HFF-Myc (cell line): ENCODE measurements at places on chromosomes 2 and 18.

- no peak for DNase-seq
These were observed 59.5 kb downstream of the DIPK1C start for GRCh38 chr18:74397572-74397971.

DNA sequence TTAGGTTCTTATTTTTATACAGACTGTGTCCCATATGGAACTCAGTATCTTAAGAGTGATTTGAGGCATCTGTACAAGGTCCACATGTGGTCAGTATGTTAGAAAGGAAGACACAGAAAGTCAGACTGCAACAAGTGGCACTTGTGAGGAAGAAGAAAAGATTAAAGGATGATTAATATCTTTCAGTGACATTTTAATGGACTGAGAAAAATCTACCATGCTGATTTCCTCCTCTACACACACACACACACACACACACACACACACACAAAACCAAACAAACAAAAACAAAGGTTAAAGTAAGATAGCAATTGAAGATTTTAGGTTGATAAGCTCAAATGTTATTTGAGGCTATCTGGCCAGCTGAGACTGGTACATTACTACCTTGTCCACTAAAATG, 94.5 kb upstream of the CHRNA1 start:
- DNase-seq, result no peak

DNA sequence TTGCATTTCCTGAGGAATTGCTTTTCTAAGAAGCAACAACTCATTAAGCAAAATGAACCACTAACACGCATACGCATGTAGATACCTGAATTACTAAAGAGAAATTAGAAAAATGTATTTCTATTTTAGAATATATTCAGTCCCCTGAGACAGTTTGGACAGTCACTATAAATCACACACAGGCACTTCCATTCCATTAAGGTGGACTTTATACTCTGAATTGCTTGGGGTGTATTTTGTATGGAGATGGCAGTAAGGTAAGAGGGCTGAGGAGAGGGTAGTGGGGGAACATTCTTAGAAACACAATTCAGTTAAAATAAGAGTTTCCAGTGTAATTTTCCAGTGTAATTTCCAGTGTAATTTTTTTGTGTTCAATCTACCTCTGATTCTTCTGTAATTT, 1.8 kb downstream of the CCDC141 start:
- no peak for DNase-seq

DNA sequence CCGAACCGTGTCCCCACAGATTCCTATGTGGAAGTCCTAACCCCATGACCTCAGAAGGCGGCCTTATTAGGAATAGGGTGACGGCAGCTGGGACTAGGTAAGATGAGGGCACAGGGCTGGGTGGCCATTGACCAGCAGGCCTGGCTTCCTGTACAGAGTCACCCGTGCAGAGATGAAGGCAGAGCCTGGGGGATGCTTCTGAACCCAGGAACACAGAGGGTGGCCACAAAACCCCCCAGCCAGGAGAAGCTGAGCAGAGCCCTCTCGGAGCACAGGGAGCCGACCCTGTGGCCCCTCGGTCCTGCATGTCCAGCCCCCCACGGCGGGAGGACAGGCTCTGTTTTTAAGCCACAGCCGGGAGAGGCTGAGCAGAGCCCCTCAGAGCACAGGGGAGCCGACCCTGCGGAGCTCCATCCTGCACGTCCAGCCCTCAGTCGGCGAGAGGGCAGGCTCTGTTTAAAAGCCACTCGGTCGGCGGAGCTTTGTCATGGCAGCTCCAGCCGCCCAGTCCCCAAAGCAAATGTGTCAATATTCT, 2.7 kb downstream of the PDCD1 start:
- no peak for DNase-seq

GRCh38 chr18:33928231-33928630, 296.5 kb downstream of the NOL4 start:
- no peak for DNase-seq

- DNase-seq, result peak; percentile 44
These were observed 36.5 kb downstream of the SEMA4F start for GRCh38 chr2:74690571-74690970.

DNA sequence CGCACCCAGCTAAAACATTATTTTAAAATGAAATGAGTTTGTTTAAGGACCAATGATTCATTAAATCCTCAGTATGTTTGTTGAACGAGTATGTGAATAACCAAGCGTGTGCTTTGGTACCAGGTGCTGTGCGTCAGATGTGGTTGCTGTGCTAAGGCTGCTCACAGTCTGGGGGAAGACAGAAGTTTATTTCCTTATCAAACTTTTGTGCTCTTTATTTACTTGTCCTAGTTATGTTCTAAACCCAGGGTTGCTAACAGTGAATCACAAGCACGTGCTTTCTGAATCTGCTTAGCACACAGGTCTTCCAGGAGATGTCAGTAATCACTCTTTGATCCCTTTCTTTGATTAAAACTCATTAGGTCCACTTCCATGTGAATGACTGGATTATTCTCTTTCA, 37.0 kb downstream of the RAPGEF4 start:
- DNase-seq, result no peak

- DNase-seq, result no peak
These were observed 189.9 kb downstream of the SLC4A10 start for GRCh38 chr2:161814008-161814660.

GRCh38 chr2:79573895-79574674, 61.2 kb downstream of the CTNNA2 start:
- no peak for DNase-seq

- no peak for DNase-seq
These were observed 1.2 kb downstream of the KCNF1 start for GRCh38 chr2:10912796-10913455.

DNA sequence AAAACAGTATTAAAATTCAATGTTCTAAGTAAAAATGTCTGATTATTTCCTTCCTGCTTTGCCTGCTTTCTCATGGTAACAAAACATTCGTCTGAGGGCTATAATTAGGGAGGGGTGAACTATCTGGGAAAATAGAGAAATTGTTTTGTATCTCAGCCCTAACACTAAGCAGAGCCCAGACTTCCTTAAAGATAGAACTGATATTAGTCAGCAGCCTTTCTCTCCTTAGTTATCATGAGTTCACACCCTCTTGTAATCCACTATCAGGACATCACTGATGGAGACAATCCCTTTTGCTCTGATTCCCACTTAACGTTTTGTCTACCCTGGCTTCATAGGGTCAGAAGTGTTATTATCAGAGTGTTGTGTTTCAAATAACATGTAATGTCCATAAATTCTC, 701.1 kb upstream of the ZEB2 start:
- DNase-seq, result no peak

GRCh38 chr2:238242731-238243495, 3.1 kb upstream of the HES6 start:
- no peak for DNase-seq

GRCh38 chr18:37554399-37554787, 11.2 kb downstream of the CELF4 start:
- DNase-seq, result no peak

DNA sequence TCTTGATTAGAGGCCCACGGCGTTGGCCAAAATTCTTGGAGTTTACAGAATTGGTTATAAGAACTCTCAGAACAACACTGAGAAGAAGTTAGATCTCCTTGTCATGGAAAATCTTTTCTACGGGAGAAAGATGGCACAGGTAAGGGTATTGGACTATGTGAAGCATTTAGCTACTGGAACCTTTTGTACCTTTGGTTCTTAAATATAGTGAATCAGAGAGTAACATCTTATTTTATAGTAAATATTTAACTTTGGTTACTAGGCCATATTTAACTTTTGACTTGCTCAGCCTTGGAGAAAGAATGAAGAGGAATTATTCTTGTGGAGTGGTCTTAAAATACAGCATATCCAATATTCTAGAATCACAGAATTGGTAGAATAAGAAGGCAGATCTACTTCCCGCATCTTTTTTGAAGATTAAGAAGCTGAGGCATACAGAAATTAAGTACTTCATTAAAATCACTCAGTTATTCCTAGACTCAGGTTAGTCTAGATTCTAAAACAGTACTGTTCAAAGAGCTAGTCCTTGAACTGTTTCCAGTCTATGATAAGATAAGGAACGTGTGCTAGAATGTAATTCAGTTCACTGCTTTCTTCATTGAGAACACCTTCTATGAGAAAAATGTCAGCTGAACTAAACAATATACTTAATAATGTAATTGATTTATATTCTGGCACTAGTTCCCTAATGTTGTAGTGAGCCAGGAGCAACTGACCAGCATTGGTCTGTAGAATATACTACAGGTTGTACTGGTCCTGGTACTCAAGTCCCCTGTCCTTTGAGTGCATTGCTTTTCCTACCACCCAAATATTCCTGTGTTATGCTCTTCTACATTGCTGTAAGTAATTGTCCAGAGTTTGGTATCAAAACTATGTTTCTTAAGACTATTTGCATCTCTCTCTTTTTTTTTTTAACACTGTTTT, 53.7 kb upstream of the PTH2R start:
- DNase-seq, result no peak

DNA sequence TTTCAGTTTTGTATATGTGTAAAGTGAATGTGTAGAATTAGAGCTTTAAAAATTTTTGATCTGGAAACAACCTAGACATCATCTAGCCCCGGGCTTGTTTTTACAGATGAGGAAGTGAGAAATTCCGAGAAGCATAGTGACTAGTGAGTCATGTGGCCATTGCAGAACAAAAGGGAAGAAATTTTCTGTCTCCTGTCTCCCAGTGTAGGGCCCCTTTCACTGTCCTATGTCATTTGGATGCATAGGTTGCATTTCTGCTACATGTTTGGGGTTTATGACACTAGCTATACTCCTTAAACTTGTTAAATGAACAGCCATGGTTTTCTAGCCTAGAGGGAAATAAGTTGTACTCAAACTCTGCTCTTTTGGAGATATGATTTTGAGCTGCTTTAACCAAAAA, 84.6 kb downstream of the PLCL1 start:
- DNase-seq, result no peak

GRCh38 chr2:27441958-27442919, at the start of gene KRTCAP3:
KRTCAP3 (plus strand) TSS chr2:27442381; CDS start chr2:27442413, 32 bp downstream.
- DNase-seq, result no peak

GRCh38 chr18:42657551-42657950, 457.9 kb downstream of the RIT2 start:
- no peak for DNase-seq

- no peak for DNase-seq
These were observed 13.6 kb upstream of the RBM43 start for GRCh38 chr2:151275291-151275690.

DNA sequence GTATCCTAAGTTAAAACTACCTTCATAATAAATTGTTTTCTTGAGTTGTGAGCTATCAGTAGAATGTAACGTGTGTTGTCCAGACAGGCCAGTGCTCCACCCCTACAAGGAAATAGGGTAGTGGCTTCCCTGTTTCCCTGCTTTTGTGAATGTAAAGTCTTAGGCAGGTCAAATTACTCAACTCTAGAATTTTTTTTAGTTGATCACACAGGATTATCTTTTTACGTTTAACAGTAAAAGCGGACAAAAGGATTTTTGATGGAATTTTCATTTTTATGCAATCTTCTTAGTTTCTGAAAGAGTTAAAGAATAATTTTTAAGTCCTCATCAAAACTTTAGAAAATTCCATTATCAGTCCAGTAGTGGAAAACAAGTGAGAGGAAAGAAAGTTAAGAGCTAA, 38.2 kb downstream of the GPD2 start:
- no peak for DNase-seq

DNA sequence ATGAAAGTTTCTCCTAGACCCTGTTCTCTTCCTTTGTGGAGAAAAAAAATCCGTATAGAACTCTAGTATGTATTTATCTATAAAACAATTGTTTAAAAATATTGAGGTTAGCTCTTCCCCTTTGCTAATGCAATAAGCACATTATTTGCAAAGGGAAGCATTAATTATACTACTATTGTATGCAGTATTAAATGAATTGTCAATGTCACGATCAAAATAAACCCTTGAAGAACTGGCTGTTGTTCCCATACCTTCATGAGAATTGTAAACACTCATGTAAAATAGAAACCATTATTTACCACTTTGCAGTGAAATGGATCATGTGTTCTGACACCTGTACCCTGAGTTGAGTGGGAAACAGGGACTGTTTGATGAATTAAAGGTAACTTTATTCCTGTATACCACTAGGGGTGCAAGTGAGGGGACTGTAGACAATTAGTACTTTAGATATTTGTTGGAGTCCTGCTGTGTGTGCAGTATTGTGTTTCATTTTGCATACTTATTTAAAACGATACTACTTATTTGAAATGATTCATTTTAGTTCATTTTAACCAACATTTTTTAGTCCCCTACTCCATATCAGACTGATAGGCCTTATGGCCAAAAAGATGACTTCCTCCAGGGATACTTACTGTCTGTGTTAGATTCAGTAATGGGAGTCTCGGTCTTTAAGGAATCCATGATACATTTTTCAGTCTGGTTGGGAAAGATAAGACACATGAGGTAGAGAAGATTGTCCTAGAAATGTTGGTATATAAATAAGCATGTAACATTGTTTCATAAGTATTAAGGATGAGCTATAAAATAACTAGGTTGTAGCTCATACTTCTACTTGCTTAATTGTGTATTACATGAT, 7.9 kb downstream of the PKP4 start:
- no peak for DNase-seq

GRCh38 chr2:19971691-19972090, 18.2 kb downstream of the WDR35 start:
- no peak for DNase-seq

- DNase-seq, result peak; percentile 69
These were observed at the start of gene ZFP36L2 for GRCh38 chr2:43226558-43226954. ZFP36L2 (minus strand) TSS chr2:43226606; CDS start chr2:43226315, 291 bp downstream.

GRCh38 chr2:10954856-10955818, 43.4 kb downstream of the KCNF1 start:
- DNase-seq, result no peak

DNA sequence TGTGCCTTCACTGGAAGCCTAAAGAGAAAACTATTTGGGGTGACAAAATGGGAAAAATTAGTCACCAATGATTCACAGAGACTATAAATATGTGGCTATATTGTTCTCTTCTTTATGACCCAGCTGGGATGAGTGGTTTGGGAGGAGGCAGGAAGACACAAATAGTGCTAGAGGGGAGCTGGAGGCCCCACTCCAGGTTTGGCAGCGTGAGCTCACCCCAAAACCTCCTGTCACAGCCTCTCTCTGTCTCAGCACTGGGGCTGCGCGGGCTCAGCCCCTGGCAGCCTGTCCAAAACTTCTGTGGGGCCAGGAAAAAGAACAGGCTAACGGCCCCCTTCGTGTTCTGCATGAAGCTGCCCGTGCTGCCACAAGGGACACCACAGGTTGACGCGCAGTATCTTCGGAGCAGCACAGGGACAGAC, 73.2 kb upstream of the LCLAT1 start:
- DNase-seq, result no peak
